ENCODE measurements at places on chromosomes 2 and 18. TPM values are rescaled to one million over a fixed set of nuclear protein-coding genes. Genes with fewer than 3 reads are reported as not detected.

The STK11IP gene
- 11.1 TPM for total RNA-seq

The NYAP2 gene
- total RNA-seq, result not detected

The CPLX4 gene
- total RNA-seq, result not detected

The SPDYA gene
- total RNA-seq, result 0.79 TPM

The SLC5A7 gene
- not detected for total RNA-seq

The SLC38A11 gene
- total RNA-seq, result not detected

The RNF103 gene
- total RNA-seq, result 18.5 TPM

The CNGA3 gene
- 0.13 TPM for total RNA-seq

The SMYD1 gene
- total RNA-seq, result not detected

The RAB6C gene
- under 0.01 TPM for total RNA-seq

The SERPINB10 gene
- total RNA-seq, result 0.13 TPM

The PLCD4 gene
- total RNA-seq, result 4.0 TPM

Measured in aortic smooth muscle cell (primary cell).